Stimulated activated CD8-positive, alpha-beta memory T cell treated with anti-CD3 and anti-CD28 coated beads, Interleukin-7, amount 100 ng/mL, for 1 hour (primary cell): ENCODE measurements at places on chromosomes 2 and 18.

DNA sequence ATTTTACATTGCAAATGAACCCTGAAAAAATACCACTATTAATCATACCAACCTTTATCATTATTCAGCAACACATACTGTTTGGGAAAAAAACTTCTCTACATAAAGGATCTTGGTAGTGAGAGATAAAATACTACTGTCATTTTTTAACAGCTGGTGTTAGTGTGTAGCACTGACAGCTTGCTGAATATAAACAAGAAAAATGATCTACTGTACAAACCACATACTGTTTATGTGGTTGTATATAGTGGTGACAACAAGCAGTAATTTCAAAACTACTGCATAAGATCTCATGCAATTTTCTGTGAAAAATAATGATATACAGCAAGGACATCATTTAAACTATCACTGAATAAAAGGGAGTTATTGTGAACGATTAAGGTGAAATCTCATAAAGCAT, 601.2 kb downstream of the LRP1B start:
- DNase-seq, result no peak

DNA sequence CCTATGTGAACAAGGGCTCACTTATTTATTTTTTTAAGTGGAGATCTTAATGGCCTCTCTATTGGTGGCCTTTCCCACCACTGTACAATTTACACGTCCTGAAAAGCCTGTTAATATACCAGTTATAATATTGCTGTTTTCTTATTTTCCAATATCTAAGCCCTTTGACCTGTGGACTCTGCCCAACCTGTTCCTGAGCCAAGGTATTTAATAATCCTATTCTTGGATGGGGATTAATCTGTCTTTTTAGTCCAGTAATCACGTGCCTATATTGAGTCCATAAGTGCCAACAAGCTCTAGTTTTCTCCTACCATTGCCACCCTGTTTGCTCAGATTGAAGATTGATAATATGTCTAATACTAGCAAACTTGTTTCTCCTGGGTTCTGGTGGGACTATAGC, 42.7 kb downstream of the MBD5 start:
- no peak for DNase-seq

DNA sequence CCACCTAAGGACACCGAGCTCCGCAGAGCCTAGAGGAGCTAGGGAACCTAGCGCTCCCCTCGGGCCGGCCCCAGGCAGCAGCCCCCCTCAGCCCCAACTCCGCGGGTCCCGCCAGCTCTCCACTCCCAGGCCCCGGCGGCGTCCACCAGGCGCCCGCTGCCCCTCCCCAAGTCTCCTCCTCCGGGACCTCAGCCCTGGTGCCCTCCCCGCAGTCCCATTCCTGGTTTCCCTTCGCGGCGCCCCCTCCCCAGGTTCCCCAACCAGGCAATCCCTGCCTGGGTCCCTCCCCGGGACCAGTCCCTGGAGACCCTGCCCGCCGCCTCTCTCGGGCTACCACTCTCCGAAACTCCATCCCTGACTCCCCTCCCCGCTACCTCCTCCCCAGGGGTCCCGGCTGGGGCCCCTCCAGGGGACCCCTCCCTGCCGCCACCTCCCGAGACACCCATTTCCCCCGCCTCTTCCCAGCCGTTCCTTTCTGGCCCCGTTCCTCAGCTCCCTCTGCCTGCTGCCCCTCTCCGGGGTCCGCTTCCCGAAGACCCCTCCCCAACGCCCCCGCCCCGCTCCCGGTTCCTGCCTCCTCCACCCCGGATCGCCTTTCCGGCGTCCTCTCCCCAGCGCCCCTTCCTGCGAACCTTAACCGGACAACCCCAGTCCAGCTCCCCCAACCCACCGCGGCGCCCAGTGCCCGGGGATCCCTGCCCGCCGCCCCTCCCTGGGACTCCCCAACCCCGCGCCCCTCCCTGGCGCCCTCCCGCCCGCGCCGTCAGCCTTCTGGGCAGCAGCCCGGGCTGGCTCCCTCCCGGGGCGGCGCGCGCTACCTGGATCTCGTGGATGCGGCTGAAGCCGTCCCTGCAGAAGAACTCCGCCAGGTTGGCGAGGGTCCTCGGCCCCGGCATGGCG, 678 bp downstream of the CYP27C1 start:
- no peak for DNase-seq

DNA sequence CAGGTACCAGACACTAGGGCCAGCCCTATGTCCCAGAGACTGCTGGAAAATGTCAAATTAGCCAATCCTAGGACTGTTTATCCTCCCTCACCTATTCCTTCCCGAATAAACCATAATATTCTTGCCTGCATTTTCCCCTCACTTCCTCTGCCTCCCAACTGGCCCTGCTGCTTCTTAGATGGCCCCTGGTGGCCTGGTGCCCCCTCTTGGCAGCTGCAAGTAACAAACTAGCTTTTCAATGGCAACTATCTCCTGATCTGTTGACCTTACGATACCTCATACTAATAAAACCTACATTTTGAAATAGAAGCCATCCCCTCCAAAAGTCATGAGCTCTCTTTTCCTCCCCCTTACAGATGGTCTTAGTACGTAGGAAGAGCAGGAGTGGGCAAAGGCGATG, 132.0 kb downstream of the ALPK2 start:
- DNase-seq, result no peak

- no peak for DNase-seq
These were observed 17.1 kb upstream of the NR4A2 start for GRCh38 chr2:156349605-156350004.
